ENCODE measurements at places on chromosomes 7 and 10.
A peak's percentile ranks its signal among the peaks of the same experiment; 100 is the strongest.

- no peak for DNase-seq
Observed at GRCh38 chr10:128000471-128001362, 93.8 kb downstream of the PTPRE start.

DNA sequence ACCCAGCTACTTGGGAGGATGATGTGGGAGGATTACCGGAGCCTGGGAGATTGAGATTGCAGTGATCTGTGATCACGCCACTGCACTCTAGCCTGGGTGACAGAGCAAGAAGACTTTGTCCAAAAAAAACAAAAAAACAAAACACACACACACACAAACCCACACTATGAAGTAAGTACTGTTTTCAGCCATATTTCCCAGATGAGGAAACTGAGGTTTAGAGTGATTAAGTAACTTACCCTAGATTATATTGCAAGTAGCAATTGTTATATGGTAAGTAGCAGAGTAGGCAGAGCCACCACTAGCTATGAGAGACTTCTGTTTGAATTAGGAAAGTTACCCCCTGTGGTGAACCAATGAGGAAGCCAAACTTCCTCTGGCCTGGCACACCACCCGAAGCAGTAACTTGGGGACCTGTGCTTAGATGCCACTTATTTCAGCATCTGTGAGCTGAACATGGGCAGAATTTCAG, 61.9 kb downstream of the MCU start:
- peak; percentile 29 for DNase-seq

DNA sequence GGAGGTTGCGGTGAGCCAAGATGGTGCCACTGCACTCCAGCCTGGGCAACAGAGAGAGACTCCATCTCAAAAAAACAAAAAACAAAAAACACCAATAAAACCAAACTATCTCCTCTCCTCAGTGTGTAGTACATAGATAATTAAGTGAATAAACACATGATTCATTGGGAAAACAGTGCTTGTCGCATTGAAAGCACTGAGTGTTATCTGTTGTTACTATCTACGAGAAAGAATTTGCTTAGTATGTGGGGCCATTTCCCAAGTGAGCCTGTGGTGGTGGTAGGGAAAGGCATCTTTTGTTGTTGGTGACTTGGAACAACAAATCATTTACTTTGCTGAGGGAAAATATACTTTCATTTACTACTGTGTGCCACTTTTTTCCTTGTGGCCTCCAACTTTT, 42.6 kb downstream of the RSBN1L start:
- DNase-seq, result no peak

- DNase-seq, result peak; percentile 93
Observed at GRCh38 chr10:101066146-101066895, 4.5 kb downstream of the KAZALD1 start.
